ENCODE measurements at places on chromosomes 2 and 18.

DNA sequence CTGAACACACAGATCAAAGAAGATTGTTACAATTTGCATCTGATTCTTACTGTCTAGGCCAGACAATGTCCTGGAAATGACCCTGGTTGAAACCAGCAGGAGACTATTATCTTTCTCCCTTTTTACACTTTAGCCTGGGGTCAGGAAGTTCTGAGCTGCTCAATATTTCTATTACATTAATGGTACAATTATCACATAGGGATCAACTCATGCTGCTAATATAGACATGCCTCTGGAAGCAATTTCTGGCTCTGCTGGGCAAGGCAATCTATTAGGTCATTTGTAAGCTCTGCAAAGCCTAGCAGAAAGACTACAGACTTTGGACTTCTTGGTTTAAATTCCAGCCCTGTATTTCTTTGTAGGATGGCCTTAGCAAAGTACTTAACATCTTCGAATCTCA lies 205.3 kb downstream of the LRP1B start:
- DNase-seq, result no peak

DNA sequence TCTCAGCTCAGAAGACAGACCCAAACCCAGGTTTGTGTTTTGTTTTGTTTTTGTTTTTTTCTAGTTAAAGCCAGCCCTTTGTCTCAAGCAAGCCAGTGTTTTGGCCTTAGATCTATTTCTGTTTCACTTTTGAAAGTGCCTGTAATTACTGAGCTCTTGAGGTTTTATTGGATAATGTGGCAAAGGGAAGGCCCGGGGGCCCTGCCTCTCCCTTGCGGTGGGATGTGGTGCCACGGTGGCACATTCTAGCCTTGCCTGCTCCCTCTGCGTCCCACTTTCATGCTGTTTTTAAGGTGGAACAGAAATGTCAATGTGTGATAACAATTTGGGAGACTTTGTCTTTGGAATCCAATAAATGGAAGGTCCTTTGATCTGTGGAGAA lies 2.5 kb downstream of the HPCAL1 start:
- DNase-seq, result no peak

DNA sequence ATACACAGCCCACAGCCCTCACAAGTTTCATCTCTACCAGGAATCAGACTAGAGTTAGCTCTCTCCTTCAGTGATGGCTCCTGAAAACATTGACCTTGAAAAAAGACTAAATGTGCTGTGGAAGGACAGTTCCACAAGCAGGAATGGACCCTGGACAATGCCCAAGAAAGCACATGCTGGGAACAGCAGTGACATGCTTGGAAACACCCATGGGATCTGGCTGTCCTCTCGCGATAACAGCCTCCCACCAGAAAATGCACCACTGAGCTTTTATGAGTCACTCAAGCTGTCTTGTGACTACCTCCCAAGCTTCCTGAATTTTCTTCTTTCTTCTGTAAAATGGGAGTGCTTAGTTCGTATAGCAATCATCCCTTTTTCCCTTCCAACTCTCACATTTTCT lies 269.2 kb downstream of the LRATD1 start:
- DNase-seq, result no peak

GRCh38 chr2:168253379-168253778 lies 6.0 kb upstream of the STK39 start:
- no peak for DNase-seq

GRCh38 chr2:119156105-119156890 lies 2.3 kb downstream of the C1QL2 start:
- no peak for DNase-seq

DNA sequence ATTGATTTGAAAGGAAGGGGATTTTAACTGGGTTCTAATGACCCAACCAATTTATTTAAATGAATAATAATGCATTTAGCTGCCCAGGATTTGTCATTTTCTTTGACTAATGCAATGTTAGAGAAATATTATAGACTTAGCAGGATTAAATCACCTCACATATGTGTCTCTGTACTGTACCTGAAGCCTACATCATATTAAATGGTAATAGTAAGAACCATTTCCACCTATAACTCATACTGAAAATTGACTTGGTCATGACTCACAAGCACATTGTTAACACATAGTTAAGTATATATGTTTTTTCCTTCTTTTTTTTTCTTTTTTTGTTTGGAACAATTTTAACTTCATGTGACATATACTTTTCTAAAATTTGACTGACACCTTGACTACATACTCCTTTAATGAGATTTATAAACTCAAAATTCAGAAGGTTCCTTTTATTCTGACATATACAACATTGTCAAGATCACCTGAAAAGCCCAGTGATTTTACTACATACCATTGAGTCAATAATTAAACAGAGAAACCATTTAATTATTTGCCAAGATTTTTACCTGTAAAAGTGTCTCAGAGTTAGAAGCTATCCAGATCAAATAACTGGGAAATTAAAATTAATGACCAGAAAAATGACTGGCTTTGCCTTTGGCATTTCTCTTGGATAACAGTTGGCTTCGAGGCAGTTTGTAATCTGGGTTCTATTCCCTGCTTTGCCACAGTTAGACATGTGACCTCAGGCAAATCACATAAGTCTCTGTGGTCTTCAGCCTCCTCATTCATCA lies 58.8 kb upstream of the CDC42EP3 start:
- no peak for DNase-seq

DNA sequence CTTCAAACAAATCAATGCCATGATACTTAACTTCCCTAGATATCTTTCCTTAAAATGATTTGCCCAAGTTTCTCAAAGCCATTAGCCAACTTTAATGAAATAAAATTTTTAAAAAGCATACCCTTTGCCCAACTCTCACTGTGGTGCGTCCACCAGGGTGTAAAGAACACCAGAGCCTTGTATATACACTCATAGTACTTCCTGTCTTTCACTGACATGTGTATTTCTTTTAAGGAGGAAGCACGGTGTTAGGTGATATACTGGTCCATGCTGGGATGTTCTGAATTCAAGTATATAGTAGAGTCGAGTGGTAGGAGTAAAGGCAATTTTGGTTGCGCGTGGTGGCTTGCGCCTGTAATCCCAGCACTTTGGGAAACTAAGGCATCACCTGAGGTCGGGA lies 22.7 kb downstream of the AAK1 start:
- DNase-seq, result no peak

- DNase-seq, result no peak
Measured at GRCh38 chr2:119234021-119235019, 10.7 kb downstream of the STEAP3 start.

DNA sequence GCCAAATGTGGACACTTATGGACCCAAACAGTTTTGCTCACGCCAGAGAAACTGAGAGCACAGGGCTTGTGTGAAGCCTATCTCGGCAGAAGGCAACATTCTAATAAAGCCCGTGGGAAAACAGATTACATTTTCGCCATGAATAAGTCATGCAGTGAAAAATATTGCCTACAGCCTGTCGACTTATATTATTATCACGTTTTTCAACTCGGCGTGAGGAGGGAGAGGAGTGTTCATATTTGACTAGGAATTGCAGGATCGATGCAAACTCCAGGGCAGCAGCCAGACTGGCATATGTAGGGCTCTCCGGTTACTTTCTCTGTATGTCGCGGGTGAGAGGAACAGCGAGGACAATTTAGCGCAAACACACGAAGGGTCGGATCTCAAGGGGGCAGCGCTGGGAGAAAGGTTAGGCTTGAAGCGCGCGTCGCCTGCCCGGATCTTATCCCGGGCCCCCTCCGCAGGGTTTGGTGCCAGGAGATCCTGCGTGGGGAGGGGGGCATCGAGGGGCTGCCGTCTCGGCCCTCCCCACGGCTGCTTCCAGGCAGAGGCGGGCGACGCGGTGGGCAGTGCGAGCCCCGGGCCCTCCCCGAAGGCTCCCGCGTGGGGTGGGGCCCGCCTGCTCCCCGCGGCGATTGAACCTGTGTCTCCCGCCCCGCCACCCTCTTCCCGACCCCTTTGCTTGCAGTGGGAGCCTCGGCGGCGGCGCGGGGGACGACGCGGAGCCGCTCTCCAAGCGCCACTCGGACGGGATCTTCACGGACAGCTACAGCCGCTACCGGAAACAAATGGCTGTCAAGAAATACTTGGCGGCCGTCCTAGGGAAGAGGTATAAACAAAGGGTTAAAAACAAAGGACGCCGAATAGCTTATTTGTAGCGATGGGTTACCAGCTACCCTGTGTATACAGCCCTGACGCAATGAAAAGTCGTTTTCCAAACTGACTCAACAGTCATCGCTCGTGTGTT lies 4.4 kb downstream of the ADCYAP1 start:
- DNase-seq, result no peak

DNA sequence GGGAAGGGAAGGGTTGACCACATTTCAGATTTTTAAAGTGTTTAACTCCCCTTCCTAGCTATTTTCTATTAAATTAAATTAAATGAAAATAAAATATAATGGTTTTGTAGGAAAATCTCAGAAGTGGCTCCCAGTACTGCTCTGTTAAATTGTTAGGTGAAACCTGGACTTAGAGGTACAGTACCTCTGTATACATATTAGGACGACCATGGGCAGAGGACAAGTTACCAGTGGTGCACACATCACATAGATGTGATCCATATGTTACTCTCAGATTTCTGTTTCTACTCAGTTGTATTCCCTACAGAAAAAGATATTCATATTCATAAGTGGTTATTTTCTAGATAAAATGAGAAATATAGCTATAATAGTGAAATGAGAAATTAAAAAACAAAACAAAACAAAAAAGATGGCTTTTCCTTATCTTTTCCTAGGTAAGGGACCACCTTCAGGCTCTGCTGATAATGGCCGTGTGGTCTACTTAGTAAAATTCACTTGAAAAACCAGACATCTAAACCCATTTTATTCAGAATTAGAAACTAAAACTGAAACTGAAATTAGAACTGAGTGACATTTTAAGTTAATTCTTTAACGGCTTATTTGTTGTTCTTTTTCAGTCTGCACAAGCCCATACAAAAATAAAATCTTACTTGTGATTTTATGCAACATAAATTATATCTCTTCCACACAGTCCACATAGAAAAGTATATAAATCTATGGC lies 832.5 kb upstream of the CHAC2 start:
- DNase-seq, result no peak

- DNase-seq, result no peak
Measured at GRCh38 chr2:98294711-98295110, 51.5 kb upstream of the CNGA3 start.

GRCh38 chr2:67445652-67446268 lies 48.6 kb downstream of the ETAA1 start:
- no peak for DNase-seq

DNA sequence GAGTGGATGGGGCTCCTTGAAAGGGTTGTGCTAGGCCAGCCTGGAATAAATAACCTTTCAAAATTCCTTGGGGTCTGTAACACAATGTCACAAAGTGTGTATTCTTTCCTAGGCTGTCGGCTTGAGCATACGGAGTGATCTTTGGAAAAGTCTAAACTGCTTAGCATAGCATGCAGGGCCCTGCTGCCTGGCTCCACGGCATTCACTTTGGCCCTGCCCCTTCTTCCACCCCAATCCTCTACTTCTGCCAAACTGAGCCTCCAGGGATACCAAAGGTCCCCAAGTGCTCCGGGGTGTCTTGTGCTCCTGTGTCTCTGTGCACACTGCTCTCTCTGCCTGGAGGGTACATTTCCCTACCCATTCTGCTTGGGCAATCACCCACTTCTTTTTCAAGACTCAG lies 196.1 kb downstream of the LTBP1 start:
- no peak for DNase-seq

- no peak for DNase-seq
Measured at GRCh38 chr2:151945186-151945585, 117.0 kb upstream of the ARL5A start.

GRCh38 chr2:220420820-220421219 lies 793.4 kb downstream of the SLC4A3 start:
- no peak for DNase-seq

DNA sequence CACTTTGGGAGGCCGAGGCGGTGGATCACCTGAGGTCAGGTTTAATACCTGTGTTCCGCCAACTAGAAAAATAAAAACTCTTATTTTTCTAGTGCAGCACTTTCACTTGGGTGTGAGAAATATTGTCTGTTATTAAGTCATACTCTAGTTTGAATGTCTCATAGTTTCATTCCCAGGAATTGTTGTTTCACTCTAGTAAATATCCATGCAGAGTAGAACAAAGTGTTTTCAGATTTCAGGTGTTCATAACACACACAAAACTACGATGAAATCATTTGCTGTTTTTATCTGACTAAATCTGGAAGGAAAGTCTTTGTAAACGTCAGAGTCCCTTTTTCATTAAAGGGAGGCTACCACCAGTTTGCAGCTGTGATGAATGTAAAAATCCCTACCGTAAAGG lies 4.0 kb downstream of the FAM117B start:
- no peak for DNase-seq

DNA sequence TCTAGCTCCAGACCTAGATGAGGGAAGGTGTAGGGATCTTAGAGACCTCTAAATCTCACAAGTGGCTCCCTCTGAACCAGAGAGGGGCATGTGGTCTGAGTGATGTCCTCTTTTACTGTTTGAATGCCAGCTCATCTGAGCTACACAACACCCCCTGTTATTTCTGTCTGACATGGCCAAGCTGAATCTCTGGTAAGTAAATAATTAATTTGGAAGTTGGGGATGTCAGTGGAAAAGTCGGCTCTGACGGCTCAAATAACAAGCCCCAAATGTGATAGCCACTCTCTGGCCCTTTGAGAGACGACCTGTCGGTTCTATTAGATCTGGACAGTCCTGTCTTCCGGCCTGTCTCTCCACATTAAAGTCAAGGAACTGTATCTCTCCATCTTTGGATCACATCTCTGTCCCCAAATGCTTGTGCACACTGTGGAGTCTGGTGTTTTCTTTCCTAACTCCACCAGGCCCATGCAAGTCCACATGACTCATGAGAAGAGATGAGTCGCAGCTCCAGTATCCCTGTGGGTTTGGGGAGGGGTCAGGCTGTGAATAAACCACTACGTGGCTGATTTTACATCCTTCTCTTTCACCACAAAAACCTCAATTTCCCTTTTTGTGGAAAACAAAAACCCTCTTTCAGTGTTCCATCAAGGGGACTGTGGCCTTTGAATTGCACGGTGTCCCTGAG lies 52.5 kb downstream of the SETBP1 start:
- no peak for DNase-seq

DNA sequence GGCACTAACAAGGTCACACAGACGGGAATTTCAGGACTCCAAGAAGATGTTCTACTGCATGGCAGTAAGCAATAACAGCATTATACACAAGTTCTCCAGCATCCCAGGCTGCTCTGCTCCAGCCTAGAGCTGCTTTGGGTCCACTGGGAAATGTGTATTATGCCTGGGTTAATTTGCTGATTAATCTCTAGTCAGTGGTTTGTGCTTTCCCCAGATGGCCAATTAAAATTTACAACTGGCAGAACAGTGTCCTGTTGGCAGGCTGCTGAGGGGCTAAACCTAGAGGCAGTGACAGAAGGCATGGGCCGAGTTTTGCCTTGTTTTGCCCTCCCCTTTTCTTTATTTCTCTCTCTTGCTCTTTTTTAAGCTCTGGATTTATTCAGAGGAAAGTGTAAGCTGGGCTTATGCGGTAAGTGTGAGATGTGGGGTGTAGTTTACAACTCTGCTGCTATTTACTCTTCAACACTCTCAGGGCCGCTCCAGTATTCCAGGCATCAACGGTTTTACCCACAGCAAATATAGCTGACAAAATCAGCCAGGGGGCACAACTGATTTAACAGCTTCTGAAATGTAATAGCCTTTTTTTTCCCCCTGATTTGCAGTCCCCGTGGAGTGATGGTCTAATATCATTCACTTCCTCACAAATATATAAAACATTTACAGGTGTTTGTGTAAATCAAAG lies 348.0 kb downstream of the GPD2 start:
- no peak for DNase-seq
